ENCODE measurements at places on chromosomes 13 and 19.

DNA sequence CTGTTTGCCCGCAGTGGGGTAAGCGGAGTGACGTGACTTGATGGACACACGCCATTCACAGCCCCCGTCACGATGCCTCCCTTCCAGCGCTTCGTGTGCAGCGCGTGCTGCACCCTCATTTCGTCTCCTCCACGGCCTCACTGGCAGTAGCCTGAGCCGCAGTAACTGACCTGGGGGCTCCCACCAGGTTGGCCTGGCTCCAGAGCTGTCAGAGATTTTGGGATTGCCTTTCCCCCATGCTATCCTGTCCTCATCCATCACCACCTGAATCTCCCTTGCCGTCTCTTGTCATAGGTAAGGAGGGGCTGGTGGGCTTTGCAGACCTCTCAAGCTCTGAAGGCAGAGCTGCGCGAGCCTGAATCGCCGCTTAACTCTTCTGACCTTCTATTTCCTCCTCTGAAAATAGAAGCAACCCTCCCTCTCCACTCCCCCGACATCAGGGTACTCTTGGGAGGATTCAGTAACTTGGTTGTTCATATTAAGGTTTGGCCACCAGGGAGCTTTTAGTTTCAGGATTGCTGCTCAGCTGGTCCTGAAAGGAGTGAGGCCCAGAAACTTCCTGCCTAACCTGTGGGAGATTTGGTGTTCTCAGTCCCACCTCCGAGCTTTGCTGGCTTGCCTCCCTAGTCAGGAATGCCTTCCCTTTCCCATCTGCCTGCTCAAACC, 27.9 kb downstream of the SIGLEC5 start:
- DNase-seq: no peak

- DNase-seq: no peak
Observed at GRCh38 chr19:18878858-18879578, 16.9 kb downstream of the CERS1 start.

DNA sequence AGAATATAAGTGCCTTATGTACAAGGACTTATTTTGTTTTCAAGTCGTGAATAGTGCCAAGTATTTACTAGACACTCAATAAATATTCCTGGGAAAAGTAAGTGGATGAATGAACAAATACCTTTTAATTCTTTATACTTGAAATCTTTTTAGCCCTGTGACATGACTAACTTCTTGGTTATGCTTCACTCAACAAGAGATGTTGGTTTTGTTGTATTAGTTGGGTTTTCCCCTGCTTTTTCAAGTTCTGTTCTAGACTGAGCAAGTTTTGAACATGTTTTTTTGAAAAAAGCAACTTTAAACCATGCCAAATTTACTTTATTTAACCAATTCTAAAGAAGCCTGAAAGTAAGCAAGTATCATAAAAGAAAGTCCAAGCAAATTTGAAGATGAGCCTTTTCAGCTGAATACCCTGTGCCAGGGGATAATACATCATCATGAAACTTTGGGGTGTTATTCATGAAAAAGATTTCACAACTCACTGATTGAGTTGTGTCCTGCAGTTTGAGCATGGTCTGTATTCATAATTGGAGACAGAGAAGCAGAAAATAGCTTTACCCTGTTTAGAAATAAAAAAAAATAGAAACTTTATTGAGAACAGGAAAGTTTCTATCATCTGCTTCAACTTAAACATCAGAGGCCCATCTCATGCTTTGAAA, 11.1 kb downstream of the LMO7 start:
- no peak for DNase-seq

- no peak for DNase-seq
Observed at GRCh38 chr13:74062933-74063332, 71.3 kb downstream of the KLF12 start.
